Endodermal cell (in vitro differentiated cells): ENCODE measurements at places on chromosomes 2 and 18. TPM values are rescaled to one million over a fixed set of nuclear protein-coding genes. Genes with fewer than 3 reads are reported as not detected.
A peak's percentile ranks its signal among the peaks of the same experiment; 100 is the strongest.

Gene VSNL1
- total RNA-seq = 0.33 to 1.5 TPM (median 1.4 TPM) in 3 replicates

GRCh38 chr2:10266133-10266620, 36.5 kb upstream of the HPCAL1 start:
- H3K4me3 ChIP-seq = no peak overlapping the region
- peak; percentile 3 for DNase-seq
- no peaks in the 10 kb centered on the region for H3K4me1 ChIP-seq
- no peak overlapping the region for H3K27ac ChIP-seq
- no peaks in the 10 kb centered on the region for H3K27me3 ChIP-seq

Gene FAHD2B
- total RNA-seq = 32.8 and 36.3 TPM in 2 replicates

DNA sequence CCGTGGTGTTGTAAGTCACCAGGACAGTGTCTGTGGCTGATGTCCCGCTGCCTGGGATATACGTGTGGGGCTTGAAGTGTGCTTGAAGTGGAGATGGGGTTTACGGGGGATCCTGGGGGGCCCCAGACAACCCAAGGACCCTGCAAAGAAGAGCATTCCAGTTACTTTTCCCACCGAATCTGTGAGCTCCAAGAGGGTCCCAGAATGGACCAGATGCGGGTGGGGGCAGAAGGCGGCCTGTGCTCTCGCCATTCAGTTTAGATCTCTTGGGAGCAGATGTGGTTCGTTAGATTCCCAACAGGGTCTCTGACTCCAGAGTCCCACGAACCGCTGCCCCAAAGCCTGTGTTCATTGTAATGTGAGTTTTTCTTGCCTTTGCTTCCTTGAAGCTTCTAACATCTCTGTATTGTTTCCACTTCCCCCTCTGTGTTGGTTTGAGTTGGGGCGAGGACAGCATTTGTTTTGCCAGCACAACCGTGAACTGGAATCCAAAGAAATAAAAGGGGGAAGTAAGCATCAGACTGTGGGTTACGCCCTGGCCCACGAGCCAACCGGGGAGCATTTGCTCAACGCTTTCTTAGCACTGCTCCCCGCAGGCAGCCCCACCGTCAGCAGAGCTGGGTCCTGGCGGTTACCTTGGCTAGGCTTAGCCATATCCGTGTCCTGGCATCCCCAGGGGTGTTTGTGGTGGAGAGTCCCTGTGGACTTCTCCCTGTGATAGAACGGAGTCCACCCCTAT, 92.1 kb downstream of the SH3BP4 start:
- no peaks in the 10 kb centered on the region for H3K4me1 ChIP-seq
- H3K27me3 ChIP-seq = no peaks in the 10 kb centered on the region
- H3K27ac ChIP-seq = no peak overlapping the region
- H3K36me3 ChIP-seq = peaks cover 76% of the 10 kb centered on the region
- DNase-seq = no peak
- no peak overlapping the region for H3K4me3 ChIP-seq

Gene RUFY4
- not detected in 3 replicates for total RNA-seq

GRCh38 chr2:100990166-100990565, 11.9 kb upstream of the RPL31 start:
- H3K4me3 ChIP-seq = no peak overlapping the region
- DNase-seq = no peak
- no peaks in the 10 kb centered on the region for H3K27me3 ChIP-seq
- no peak overlapping the region for H3K27ac ChIP-seq

GRCh38 chr2:183291436-183291835, 167.2 kb downstream of the NUP35 start:
- no peaks in the 10 kb centered on the region for H3K27me3 ChIP-seq
- no peak for DNase-seq
- H3K4me1 ChIP-seq = peaks cover 6% of the 10 kb centered on the region
- H3K4me3 ChIP-seq = no peak overlapping the region
- H3K27ac ChIP-seq = no peak overlapping the region

DNA sequence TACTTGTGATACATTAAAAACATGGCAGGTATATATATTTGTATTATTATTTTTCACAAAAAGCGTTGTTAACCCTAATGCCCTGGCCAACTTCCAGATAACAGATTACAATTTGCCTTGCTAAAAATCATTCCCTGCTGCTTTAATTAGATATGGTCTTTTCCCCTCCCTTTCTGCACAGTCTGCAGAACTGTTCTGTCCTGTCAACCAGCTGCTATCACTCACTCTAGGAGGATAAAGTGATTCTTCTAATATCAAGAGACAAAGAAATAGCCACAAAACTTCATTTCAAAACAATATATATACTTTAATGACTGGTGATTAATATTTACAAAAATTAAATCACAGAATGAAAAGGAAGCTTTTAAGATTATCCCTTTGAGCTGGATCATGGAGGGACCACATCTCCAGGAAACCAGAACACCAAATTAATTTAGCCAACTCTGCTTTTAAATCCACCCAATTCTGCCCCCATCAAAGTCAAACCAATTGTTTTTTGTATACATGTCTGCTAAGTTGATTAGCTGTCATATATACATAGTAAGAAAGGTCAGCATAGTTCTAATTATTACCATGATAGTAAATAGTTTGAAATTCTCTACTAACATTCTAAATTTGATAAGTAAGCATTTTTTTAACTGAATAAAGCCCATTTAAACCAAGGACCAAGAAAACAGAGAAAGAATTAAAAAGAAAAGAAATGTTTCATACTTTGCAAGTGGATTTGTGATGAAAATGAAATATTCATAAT, 55.7 kb downstream of the RND3 start:
- no peak for DNase-seq
- no peaks in the 10 kb centered on the region for H3K36me3 ChIP-seq
- no peak overlapping the region for H3K27ac ChIP-seq
- H3K4me3 ChIP-seq = no peak overlapping the region

GRCh38 chr2:144448389-144449027, 71.4 kb downstream of the ZEB2 start:
- H3K36me3 ChIP-seq = no peaks in the 10 kb centered on the region
- peaks cover 10% of the 10 kb centered on the region for H3K4me1 ChIP-seq
- DNase-seq = no peak
- no peak overlapping the region for H3K4me3 ChIP-seq
- no peak overlapping the region for H3K27ac ChIP-seq

GRCh38 chr2:7024261-7024660, 107.0 kb downstream of the RNF144A start:
- no peak for DNase-seq
- H3K27ac ChIP-seq = no peak overlapping the region
- H3K4me3 ChIP-seq = no peak overlapping the region
- H3K27me3 ChIP-seq = no peaks in the 10 kb centered on the region
- H3K36me3 ChIP-seq = peaks cover 13% of the 10 kb centered on the region

- no peak overlapping the region for H3K4me3 ChIP-seq
- no peak for DNase-seq
- H3K4me1 ChIP-seq = no peaks in the 10 kb centered on the region
- no peak overlapping the region for H3K27ac ChIP-seq
- H3K27me3 ChIP-seq = no peaks in the 10 kb centered on the region
Observed at GRCh38 chr2:190628591-190629319, 20.1 kb upstream of the NAB1 start.

Gene ALLC
- not detected in 3 replicates for total RNA-seq

DNA sequence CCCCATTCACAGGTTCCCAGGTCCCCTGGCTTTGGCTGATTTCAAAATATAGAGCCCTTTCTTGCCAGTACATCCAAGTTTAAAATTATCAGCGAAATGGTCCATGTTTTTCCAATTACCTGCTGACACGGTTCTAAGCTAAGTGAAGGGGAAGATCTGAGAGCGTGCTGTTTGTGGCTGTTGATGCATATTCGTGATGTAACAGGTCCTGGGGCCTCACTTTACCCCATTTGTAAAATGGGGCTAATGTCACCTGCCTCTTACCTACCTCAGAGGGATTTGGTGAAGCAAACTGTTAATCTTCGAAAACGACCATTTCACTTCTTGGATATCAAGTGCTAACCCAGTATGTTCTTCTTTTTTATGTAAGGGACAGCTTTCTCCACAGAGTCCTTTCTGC, 33.0 kb downstream of the SLC1A4 start:
- H3K4me1 ChIP-seq = peaks cover 6% of the 10 kb centered on the region
- no peak for DNase-seq
- H3K36me3 ChIP-seq = no peaks in the 10 kb centered on the region
- H3K4me3 ChIP-seq = no peak overlapping the region
- H3K27me3 ChIP-seq = no peaks in the 10 kb centered on the region
- no peak overlapping the region for H3K27ac ChIP-seq

- H3K27ac ChIP-seq = no peak overlapping the region
- no peak for DNase-seq
- no peaks in the 10 kb centered on the region for H3K36me3 ChIP-seq
- H3K27me3 ChIP-seq = no peaks in the 10 kb centered on the region
Observed at GRCh38 chr18:39667905-39668304, 2102.3 kb upstream of the CELF4 start.

DNA sequence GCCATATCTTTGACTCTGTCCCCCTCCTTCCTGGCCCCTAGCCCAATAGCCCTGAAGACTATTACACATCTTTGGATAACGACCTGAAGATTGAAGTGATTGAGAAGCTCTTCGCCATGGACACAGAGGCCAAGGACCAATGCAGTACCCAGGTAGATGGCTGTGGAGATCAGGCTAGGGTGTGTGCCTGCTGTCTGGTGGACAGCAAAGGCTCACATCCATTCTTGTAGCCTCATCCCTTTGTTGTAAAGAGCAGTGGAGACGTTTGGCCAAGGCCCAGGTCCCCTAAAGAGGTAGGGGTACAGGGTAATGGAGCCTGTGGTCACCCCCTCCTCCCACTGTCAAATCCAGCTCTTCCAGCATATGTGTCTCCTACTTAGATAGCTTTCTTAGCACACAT, 81.4 kb downstream of the EPAS1 start:
- H3K36me3 ChIP-seq = no peaks in the 10 kb centered on the region
- H3K27me3 ChIP-seq = no peaks in the 10 kb centered on the region
- no peaks in the 10 kb centered on the region for H3K4me1 ChIP-seq
- no peak overlapping the region for H3K4me3 ChIP-seq

DNA sequence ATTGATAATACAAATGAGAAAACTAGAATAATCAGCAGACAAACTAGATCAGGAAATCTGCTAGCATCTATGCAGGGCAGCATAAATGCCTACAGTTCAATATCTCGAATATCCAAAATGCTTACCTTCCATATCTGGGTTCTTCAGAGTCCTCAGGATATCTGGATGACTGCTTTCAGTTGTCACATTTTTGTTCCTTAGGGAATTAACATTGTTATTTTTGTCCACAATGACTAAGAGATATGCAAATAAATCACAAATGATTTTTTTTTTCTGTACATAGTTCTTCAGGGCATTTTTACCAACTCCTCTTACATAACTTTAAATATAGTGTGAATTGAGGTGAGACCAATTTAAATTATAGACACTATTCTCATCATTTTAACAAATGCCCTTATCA, 80.9 kb downstream of the AQP4 start:
- H3K27ac ChIP-seq = no peak overlapping the region
- no peak for DNase-seq
- H3K4me1 ChIP-seq = peaks cover 9% of the 10 kb centered on the region

Gene NCOA1
- 16.9 and 20.1 TPM in 2 replicates for total RNA-seq

Gene POMC
- total RNA-seq = 8.9 to 10.9 TPM (median 10.5 TPM) in 3 replicates

DNA sequence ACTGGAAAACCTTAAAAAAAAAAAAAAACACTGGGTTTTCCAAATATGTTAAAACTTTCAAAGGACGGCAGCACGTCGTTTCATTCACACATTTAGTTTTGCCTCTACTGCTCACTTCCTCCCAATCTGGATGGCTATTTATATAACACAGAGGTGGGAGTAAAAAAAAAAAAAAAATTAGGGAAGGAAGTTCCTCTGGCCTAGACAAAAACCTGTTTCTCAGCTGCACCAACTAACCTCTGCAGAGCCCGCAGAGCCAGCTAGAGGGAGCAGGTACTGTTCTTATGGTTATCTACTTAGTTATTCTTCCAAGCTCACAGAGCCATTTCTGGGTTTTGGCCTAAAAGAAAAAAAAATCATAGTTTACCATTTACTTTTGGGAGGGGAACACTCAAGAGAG, 28.1 kb downstream of the SLC1A4 start:
- no peaks in the 10 kb centered on the region for H3K36me3 ChIP-seq
- H3K27ac ChIP-seq = no peak overlapping the region
- H3K4me1 ChIP-seq = peaks cover 6% of the 10 kb centered on the region
- no peak overlapping the region for H3K4me3 ChIP-seq

DNA sequence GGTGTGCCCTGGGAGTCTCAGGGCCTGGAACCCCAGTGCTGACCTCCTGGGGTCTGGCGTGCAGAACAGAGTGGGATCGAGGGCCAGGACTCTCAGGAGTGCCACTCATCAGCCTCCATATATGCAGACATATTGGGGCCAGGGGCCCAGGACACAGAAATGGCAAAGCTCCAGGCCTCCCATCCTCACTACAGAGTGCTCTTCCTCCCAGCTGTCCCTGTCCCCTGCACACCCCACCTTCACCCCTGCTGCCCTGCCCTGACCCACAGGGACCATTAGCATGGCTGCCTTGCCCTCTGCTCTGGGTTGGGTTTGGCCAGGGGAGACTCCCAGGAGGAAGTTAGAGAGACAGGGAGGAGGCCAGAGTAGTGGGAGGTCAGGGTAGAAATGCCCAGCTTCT, 2.8 kb downstream of the TEX51 start:
- DNase-seq = peak; percentile 16
- H3K27ac ChIP-seq = no peak overlapping the region
- no peaks in the 10 kb centered on the region for H3K27me3 ChIP-seq

- H3K27me3 ChIP-seq = no peaks in the 10 kb centered on the region
- no peak overlapping the region for H3K4me3 ChIP-seq
- H3K27ac ChIP-seq = no peak overlapping the region
- H3K36me3 ChIP-seq = no peaks in the 10 kb centered on the region
Observed at GRCh38 chr2:173749315-173749714, 215.9 kb downstream of the SP3 start.

DNA sequence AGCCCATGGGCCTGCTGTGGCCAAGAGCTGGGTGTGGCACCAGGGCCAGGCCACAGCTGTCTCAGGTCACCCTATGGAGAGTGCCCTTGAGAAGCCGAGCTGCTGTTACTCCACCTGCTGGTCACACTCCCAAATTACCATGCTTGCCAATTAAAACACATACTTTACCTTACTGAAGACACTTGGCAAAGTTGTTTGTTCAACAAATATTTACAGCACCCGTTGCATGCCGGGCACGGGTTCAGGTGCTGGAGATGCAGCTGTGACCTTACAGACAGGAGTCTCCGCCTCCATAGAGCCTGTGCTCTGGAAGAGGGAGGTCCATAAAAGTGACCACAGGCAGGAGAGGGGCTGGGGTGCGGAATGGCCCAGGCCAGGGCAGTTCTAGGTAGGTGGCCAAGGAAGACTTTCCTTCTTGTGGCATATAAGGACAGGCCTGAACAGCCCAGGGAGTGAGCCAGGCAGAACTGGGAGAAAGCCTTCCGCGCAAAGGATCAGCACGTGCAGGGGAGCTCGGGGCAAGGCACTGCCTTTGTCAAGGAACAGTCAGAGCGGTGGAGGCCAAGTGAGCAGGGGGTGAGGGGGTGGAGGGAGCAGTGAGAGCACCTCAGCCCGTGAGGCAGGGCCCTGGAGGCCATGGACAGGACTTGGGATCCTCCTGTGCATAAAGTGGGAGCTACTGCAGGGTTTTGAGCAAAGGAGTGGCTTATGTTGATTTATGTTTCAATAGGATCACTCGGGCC, 23.6 kb upstream of the RBM44 start:
- H3K4me1 ChIP-seq = peaks cover 3% of the 10 kb centered on the region
- no peak overlapping the region for H3K4me3 ChIP-seq
- H3K36me3 ChIP-seq = peaks cover 81% of the 10 kb centered on the region

- H3K27me3 ChIP-seq = no peaks in the 10 kb centered on the region
- H3K27ac ChIP-seq = no peak overlapping the region
- DNase-seq = no peak
- H3K4me3 ChIP-seq = no peak overlapping the region
- H3K4me1 ChIP-seq = no peaks in the 10 kb centered on the region
Observed at GRCh38 chr18:73136134-73136533, 268.3 kb upstream of the NETO1 start.

Gene RAB12
- 15.3 to 27.0 TPM (median 26.0 TPM) in 3 replicates for total RNA-seq

Gene NPAS2
- total RNA-seq = 0.99 and 1.1 TPM in 2 replicates
